ENCODE measurements at places on chromosomes 1 and 21.

DNA sequence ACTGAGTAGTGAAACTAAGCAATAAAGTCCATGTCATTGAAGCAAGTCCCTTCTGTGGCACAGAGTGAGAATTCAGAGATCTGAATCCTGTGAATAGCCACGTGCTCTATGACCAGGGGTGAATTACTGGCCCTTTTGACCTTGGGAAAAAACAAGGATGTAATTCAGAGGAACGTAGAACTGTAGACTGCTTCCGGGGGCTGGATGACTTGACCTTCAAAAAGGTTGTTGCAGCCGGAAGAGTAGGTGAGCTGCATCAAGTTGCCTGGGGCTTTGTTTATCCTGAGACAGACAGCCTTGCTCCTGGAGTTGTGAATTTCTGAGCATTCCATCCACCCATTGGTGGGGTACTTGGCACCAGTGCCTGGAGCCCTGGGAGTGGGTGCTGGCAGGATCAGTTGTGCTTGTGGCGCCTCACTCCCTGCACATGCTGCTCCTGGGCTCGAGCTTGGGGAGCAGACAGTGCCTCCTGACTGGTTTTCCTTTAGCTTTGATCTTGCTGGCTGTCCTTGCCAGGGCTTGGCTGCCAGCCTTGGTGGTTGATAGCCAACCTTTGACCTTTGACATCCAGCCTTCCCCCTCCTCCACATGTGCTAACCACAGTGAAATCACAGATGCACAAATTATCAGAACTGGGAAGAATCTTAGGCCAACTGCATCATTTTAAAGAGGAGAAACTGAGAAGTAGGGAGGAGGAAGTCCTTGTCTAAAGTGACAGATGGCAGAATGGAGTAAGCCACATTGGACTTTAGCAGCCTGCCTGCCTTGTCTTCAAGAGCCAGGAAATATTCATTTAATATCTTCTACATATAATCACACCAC, 16.2 kb upstream of the MYOG start:
- no peak for DNase-seq

DNA sequence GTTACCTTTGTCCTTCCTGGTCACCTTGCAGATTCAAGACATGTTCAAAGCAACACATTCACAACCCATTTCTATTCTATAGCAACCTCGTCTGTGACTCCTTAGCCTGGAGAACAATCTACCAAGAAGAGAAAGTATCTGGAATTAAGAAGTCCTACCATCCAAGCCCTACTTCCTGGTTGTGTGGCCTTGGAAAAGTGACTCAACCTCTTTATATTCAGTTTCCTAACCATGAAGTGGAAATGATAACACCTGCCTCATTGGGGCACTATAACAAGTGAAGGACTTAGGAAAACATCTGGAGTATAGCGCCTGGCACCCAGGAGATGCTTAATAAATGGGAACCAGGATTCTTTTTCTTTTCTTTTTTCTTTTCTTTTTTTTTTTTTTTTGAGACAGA, 36.5 kb upstream of the SRRM1 start:
- no peak for DNase-seq

DNA sequence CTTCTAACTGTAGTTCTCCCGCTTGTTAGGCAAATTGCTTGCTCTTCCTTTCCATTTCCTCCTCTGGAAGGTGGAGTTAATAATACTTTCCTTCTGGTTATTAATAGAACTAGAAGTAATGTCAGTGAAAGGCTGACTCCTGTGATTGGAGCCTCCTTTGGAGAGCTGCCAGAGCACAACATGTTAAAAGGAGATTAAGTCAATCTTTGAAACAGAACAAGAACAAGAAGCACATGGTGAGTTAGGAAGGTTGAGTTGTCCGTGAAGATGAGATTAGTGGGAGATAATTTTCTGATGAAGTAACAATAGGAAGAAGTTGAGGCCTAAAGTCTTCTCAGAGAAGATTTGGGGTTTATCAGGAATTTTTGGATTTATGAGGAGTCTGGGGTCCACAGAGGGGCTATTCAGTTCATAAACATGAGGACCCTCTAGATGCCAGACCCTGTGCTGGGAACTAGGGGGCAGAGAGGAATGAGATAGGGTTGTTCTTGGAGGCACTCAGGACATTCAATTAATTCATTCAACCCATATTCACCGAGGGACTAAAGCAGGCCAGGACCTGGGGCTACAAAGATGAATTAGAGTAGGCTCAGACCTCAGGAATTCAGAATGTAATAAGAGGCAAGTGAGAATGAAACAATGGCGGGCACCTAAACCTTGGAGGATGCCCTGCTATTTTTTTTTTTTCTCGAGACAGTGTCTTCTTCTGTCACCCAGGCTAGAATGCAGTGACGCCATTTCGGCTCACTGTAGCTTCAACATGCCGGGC, 40.7 kb upstream of the DHCR24 start:
- no peak for DNase-seq

- no peak for DNase-seq
Observed at GRCh38 chr1:24978383-24979032, 48.4 kb upstream of the RUNX3 start.

DNA sequence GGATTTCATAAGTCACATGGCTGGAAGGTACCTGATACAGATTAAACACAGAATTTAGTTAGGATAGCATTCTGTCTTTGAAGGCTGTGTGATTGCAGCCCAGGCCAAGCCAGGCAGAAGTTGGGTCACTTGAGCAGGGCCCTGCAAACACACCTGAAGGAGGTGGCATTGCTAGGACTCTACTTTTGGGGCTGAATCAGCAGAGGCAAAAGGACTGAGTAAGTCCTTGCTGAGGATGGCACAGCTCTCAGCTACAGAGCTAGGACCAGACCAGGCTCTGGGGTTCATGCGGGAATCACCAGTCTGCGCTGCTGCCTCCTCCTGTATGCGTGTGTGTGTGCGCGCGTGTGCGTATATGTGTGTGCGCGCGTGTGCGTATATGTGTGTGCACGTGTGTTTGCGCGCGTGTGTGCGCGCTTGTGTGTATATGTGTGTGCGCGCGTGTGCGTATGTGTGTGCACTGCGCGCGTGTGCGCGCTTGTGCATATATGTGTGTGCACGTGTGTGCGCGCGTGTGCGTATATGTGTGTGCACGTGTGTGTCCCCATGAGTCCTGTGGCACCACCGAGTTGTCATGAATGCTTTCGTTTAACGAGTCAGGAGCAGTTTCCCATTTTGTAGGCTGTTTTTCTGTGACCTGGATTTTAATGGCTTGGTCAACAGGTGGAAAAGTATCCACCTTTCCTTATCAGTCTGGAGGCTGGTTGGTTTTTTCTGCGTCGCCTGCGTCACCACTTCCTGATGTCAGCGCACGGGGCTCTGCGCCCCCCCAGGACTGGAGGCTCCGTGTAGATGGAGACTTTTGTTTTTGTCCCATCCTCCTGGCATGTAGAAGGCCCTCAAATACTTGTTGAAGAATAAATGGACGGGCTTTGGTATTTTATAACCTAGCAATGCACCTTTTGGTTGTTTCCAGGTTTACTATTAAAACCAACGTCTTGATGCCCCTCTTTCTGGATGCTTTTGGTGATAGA, 34.7 kb downstream of the ADARB1 start:
- DNase-seq = no peak

GRCh38 chr1:89842567-89843272, 21.9 kb downstream of the LRRC8D start:
- no peak for DNase-seq

GRCh38 chr1:232600424-232601258, 29.3 kb downstream of the SIPA1L2 start:
- peak; percentile 37 for DNase-seq

- DNase-seq = peak; percentile 32
Observed at GRCh38 chr1:161080441-161081405, 8.6 kb downstream of the NECTIN4 start.

DNA sequence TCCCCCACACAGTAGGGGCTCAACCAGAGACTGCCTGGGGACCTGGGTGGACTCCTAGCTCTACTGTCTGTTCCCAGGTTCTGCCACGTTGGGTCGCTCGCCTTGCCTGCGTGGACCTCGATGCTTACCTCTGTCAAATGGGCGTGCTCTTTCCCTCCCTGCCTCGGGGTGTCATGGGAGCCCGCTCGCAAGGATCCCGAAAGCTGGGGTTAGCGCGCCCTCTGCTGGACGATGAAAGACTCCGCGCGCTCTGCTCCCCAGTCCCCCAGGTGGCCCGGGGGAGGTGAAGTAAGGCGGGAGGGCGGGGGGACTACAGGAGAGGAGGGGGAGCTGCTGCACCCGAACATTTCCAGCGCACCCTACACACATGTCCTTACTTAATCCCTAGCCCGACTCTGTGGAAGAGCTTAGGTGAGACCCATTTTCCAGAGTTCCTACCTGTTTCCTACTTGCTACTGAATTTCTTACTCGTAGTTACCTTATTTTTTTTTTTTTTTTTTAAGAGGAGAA, 2.3 kb upstream of the BSND start:
- DNase-seq = peak; percentile 98

DNA sequence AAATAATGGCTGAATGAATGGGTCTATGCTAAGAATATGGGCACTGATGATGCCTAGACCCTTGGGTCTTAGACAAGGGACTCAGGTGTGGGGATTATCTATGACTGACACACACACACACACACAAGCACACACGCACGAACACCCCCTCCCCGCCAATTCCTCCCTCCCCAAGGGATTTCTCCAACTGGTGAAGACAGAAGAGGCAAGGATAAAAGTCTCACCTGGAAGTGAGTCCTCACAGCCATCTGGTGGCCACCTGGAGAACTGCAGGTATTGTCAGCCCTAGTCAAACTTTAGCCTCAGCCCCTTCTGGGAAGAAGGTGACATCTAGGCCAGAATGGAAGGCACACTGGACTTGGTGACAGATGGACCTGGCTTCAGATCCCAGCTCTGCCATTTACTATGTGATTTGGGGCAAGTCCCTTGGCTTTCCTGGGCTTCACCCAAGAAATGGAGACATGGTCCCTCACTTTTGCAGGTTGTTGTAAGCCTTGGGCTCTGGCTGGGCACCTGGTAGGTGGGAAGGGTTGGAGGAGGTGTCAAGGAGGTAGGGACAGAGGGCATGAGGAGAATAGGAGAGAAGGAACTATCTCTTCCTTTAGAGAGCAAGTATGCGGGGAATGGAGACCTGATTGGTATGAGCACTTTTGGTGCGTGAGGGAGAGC, 4.0 kb upstream of the GPR3 start:
- peak; percentile 81 for DNase-seq

- DNase-seq = no peak
Observed at GRCh38 chr1:12009318-12009947, 9.9 kb upstream of the MIIP start.

DNA sequence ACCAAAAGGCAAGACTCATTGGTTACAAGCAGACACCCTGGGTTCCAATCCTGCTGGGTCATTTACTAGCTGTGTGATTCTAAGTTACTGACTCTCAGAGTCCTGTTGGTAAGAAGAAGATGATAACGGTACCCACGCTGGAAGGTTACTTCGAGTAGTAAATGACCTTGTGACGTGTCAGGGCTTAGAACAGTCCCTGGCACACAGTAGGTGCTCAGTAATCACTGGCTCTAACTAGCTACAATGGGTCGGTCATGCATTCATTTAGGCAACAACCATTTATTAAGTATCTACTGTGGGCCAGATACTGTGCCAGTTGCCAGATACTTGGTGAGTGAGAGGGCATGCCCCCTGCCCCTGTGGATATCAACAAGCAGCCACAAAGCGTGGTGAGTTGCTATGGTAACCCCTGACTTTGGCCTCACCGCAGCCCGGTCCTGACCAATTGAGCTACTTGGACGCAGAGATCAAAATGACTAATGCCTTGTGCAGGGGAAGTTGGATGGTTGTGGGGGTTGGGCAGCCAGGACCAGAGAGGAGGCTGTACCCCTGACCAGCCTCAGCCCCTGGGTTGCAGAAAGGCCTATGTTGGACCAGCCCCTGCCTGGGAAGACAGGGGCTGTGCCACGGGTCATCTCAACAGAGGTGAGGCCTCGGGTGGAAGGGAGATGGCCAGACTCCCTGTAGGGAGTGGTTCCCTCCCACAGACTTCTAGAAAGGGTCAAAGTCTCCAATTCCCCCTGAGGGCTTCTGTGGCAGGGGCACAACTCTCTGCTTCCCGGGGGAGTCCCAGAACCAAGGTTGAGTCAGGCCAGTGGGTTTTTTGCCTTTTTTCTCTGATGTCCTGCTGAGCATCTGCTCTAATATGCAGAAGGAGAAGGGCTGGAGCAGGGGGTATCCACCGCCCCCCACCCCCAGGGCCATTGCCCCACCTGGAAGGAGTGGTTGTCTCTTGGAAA, 16.0 kb downstream of the DHRS3 start:
- peak; percentile 69 for DNase-seq

DNA sequence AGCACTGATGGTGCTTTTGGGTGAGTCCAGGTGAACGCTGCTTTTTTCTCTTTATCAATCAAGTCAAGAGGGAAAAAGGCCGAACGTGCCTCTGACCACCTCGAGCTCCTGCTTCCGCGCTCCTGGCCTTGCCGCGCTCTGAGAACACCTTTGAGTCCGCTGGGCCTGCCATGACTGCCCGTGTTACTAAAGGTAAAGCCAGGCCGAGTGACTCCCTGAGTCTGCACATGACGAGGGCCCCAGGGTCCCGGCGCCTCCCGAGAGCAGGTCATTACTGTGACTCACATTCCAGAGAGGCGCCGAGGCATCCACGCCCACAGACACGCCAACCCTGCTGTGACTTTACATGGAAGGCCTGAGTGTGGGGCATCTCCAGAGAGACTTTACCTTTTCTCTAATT, 11.1 kb downstream of the POFUT2 start:
- no peak for DNase-seq

DNA sequence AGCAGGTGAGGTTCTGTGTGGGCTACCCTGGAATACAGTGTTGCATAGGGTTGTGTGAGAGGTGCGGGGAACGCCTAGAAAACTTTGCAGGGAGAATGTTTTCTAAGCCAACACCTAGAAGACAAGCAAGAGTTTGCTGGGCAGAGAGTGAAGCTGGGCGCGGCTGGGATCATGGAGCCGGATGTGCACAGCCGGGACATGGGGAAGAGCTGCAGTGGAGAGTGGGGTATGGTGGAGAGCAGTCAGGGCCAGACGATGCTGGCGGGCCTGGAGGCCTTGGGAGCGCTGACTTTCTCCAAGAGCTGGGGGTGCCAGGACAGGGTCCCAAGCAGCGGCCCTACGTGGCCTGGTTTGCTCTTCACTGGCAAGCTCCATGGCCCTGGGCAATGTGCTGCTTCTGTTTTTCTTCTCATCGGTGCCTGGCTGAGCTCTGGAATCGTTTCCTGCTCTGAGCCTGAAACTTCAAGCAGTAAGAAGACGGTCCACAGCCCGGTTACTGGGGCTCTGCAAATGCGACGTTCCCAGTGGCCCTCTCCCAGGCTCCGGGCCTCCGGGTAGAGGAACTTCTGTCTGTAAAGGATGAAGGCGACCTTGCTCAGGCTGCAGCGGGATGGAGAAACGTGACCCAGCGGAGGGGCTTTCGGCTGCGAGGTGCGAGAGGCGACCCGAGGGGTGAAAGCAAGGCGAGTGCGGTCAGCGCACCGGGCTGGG, 51.9 kb upstream of the CD34 start:
- no peak for DNase-seq

- peak; percentile 76 for DNase-seq
Observed at GRCh38 chr1:6601049-6601922, 1.4 kb downstream of the KLHL21 start.

- no peak for DNase-seq
Observed at GRCh38 chr1:8356256-8357209, 38.6 kb downstream of the SLC45A1 start.

GRCh38 chr21:32096411-32096810, 182.4 kb downstream of the MIS18A start:
- DNase-seq = peak; percentile 83

All from H7 (cell line).